ENCODE measurements at places on chromosomes 5 and 9.
A peak's percentile ranks its signal among the peaks of the same experiment; 100 is the strongest.

GRCh38 chr9:14281876-14282275 is 32.1 kb downstream of the NFIB start:
- no peak for DNase-seq

- DNase-seq = peak; percentile 29
Measured at GRCh38 chr9:71806901-71807307, 38.6 kb upstream of the CEMIP2 start.

GRCh38 chr9:123377211-123377971 is 21.4 kb downstream of the CRB2 start:
- DNase-seq = no peak

- DNase-seq = no peak
Measured at GRCh38 chr5:1209489-1209852, 8.1 kb downstream of the SLC6A19 start.

DNA sequence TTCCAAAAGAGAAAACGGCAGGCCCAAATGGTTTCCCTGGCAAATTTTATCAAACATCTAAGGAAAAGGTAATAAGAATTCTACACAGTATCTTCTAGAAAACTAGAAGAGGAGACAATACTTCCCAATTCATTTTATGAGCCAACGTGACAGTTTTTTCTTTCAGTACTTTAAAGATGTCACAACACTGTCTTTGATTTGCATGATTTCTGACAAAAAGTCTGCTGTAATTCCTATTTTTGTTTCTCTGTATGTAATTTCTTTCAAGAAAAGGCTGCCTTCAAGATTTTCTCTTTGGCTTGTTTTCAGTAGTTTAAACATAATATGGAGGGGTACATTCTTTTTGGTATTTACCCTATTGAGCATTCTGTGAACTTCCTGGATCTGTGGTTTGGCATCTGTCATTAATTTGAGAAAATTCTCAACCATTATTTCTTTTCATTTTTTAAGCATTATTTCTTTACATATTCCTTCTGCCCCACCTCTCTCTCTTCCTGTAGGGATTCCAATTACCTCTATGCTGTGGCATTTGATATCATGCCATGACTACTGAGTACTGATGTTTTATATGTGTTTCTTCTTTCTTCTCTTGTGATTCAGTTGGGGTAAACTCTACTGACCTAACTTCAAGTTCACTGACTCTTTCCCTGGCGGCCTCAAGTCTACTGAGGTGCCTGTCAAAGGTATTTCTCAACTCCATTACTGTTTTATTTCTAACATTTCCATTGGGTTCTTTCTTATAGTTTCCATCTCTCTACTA is 32.2 kb downstream of the ANKS6 start:
- DNase-seq = no peak

- DNase-seq = no peak
Measured at GRCh38 chr9:33880211-33881089, 63.5 kb downstream of the UBE2R2 start.

DNA sequence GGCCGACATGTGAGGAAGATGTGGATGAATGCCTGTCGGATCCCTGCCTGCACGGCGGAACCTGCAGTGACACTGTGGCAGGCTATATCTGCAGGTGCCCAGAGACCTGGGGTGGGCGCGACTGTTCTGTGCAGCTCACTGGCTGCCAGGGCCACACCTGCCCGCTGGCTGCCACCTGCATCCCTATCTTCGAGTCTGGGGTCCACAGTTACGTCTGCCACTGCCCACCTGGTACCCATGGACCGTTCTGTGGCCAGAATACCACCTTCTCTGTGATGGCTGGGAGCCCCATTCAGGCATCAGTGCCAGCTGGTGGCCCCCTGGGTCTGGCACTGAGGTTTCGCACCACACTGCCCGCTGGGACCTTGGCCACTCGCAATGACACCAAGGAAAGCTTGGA is 14.1 kb downstream of the CRB2 start:
- DNase-seq = no peak

DNA sequence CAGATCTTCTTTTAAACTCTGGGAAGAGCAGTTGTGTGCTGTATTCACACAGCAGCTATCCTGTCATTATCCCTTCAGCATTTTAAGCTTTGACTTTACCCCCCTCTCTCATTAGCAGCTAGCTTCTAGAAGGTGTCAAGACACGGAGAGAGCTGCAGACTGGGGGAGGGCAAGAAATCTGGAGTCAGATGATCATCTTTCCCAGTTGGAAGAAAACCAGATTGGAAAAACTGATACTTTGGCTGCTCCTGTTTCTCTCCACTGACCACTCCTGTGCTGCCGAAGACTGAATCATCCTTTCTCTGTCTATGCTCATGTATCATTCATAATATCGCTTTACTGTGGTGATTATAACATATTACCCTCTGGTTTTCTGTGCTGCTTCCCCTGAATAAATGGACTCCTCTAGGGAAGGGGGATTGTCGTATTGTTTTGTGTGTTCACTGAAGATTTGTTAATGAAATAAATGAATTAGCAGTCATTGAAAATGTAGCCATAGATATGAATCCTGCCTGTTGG is 75.1 kb downstream of the SH3GL2 start:
- no peak for DNase-seq

DNA sequence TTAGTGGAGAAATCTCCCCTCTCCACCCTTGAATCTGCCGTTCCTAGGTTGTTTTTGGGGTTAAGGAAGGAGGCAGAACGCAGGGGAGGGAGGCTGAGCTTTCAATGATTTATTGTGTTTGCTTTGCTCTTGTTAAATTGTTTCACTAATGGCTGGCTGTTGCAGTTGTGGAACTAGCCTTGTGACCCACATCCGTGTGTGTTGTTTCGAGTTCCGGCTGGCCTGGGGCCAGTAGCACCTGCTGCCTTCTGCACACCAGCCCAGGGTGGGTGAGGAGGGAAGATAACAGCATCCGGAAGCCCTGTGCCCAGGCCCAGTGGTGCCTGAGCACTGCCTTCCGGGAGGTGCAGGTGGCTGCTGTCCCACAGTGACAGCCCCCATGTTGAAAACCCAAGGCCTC is 3.6 kb downstream of the ERGIC1 start:
- no peak for DNase-seq

DNA sequence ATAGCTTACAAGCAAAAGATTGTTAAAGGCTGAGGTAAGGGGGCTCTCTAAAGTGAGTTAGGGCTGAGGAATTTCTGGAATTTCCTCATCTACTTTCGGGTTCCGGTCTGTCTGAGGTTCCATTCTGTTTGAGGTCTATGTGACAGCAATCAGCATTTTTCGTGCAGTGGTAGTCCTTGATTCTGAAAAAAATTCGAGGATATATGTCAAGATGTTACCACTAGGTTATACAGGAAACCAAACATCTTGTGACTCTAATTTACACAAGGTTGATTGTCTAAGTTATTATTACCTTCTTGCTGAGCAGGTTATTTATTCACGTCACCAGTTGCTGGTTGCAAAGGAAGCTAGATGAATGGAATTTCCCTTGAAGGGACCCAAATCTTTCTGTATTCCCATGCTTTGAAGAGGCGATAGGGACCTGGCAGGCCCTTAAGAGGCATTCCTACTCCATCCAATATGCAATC is 35.2 kb downstream of the RLN2 start:
- DNase-seq = no peak

- no peak for DNase-seq
Measured at GRCh38 chr9:126122901-126123616, 203.6 kb upstream of the MVB12B start.

- no peak for DNase-seq
Measured at GRCh38 chr5:81125959-81126358, 107.2 kb upstream of the CKMT2 start.

DNA sequence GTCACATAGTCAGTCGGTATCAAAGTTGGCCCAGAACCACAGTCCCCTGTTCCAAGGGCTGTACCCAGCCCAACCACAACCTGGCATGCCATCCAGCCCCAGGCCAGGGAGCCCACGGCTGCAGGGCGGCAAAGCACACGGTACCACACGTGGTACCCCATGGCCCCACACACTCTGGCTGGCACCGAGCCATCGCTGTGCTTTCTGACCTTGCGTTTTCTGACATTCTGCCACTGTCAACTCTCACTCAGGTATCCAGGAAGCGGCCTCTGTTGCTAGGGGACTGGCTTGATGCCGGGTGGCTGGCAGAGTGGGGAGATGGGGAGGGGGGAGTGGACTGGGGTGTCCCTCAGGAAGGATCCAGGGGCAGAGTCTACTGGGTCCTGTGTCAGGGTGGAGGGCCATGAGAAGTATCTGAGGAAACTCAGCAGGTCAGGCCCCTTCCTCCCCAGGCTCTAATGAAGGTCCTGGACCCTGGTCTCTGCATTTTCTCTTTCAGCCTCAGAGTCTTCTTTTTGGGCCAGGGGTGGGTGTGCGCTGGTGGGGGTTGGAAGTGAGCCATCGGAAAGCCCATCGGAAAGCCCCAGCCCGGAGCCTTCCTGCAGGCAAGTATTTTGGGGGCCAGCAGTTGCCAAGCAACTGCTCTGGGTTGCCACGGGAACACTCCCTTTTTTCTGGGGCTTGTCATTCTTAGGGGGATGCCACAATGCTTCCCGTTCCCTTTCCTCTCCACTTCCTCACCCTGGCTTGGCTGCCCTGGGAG is 21.0 kb upstream of the RALGDS start:
- no peak for DNase-seq

DNA sequence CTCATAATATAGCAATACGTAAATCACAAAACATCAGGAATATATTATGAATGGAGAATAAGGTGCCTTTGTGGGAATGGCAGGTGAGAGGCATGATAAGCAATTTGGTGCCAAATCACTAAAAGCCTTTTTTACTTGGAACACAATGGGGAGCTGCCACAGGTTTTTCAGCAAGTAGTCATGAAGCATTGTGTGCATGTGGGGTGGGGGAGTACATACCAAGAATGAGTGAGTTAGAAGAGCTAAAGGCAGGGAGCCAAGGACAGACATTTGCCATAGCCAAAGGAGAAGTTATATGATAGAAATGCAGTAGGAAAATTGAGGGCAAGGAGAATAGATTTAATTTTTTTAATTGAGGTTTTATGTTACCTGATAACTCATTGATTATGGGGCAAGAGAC is 445.0 kb upstream of the SMC2 start:
- no peak for DNase-seq

GRCh38 chr5:32206509-32207354 is 32.6 kb upstream of the GOLPH3 start:
- no peak for DNase-seq

- DNase-seq = no peak
Measured at GRCh38 chr5:133487093-133487492, 125.2 kb downstream of the FSTL4 start.

DNA sequence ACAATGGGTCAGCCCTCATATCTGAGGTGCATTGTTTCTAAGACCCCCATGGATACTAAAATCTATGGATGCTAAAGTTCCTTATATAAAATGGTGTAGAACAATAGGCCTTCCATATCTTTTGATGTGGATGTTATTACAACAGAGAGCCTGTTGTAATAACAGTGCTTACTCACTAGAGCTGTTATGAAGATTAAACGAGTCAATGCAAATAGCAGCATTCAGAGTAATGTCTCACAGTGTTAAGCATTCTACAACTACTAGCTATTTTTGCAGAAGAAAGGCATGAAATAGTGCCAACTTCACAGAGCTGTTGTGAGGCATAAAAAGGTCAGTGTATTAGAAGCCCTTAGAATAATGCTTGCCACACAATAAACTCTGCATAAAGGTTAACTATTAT is 13.0 kb downstream of the CHSY3 start:
- DNase-seq = no peak

DNA sequence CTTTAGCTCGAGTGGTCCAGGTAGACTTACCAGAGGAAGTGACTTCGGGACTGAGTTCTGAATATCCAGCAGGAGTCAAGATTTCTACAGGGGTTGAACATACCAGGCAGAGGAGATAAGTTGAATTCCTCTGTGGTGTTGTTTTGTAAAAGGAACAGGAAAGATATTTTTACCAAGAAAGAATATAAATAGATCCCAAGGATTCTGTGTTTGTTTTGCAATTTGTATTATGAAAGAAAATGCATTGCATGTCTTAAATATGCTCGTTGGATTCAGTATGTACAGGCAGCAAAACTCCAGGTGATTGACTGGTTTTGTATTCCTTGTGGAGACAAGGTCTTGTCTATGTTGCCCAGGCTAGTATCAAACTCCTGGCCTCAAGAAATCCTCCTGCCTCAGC is 197.8 kb downstream of the FRMD3 start:
- no peak for DNase-seq

- DNase-seq = no peak
Measured at GRCh38 chr5:40430101-40430710, 249.5 kb upstream of the PTGER4 start.

- DNase-seq = no peak
Measured at GRCh38 chr9:106891286-106891685, 28.3 kb downstream of the ZNF462 start.

GRCh38 chr9:121071756-121072421 is 2.9 kb upstream of the CNTRL start:
- no peak for DNase-seq

DNA sequence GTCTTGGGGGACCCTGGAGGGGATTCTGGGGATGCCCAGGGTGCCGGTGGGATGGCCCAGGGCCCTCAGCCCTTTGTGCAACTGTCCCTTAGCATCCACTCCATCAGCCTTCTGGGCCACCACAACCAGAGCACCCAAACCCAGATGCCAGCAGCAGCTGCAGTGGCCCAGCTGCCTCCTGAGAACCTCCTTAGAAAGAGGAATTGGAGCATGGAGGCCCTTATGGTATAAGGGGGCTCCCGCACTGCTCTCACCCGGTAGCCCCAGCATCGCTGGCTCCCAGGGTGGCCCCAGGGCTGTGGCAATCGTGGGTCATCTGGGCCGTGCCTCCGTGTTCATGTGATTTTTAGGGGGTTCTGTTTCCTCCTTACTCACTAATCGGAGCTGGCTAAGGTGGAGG is 463.3 kb downstream of the ICE1 start:
- DNase-seq = no peak

DNA sequence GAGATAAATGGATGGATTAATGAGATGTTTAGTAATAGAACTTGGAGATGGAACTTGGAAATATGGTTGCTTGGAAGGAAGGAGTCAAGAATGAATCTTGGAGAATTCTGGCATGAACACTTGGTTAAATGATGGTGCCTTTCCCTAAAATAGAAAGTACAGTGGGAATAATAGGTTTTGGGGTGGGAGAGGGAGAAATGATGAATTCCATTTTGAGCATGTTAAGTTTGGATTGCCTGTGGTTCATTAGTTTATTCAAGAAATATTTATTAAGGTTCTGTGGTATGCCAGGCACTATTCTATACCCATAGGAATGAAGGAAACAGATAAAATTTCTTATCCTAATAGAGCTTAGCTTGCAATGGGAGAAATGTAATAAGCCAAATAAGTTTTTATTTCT is 58.4 kb downstream of the PBX3 start:
- no peak for DNase-seq

GRCh38 chr9:91346644-91347043 is 15.1 kb downstream of the AUH start:
- DNase-seq = no peak

GRCh38 chr9:99231711-99232110 is 9.6 kb downstream of the SEC61B start:
- DNase-seq = no peak

DNA sequence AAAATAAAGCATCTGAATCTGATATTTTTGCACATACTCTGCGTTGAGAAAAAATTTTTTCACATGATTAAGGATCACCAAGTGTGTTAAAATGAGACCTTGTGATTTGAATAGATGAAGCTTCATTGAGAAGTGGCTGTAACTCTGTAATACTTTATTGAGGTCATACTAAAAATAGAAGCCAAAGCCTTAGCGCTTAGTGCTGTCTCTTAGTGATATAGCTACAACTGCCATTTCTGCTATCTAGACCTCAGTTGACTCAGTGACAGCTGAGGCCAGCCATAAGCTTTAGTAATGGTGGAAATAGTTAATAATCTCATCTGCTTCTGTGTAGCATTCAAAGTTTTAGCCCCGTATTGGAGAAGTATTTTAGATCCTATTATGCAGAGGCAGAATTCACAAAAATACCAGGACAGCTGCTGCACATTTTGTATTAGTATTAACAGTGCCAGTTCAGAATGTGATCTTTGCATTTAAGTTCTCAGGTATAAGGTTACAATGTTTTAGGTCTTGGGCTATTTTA is 107.4 kb upstream of the SGCD start:
- no peak for DNase-seq

All from activated CD4-positive, alpha-beta T cell treated with anti-CD3 and anti-CD28 coated beads for 24 hours (primary cell).